ENCODE measurements at places on chromosomes 12 and 14.

- DNase-seq: no peak
Measured at GRCh38 chr14:77869340-77869739, 69.4 kb downstream of the ADCK1 start.

- no peak for DNase-seq
Measured at GRCh38 chr12:31729705-31730104, 884 bp upstream of the AMN1 start.

- DNase-seq: no peak
Measured at GRCh38 chr12:6222078-6222654, 22.0 kb downstream of the CD9 start.

DNA sequence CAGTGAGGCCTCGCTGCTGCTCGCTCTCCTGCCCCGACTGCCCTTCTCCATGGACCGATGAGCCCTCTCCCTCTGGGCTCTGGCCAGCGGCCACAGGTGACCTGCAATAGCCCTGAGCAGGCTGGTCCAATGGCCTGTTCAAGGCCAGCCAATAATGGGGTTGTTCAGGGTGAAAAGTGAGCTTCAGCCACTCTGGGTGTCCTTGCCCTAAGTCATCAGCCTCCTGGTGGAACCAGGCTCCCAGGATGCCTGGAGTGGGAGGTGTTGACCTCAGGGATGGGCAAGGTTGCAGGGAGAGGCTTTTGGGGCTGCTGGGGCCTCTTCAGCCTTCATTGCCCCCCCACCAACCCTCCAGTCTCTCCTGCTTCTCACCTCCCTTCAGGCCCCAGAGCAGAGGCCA, 79.7 kb downstream of the RFLNA start:
- DNase-seq: no peak
